ENCODE measurements at places on chromosomes 5 and 9. TPM values are rescaled to one million over a fixed set of nuclear protein-coding genes. Genes with fewer than 3 reads are reported as not detected.

The SPATA6L gene
- total RNA-seq, result 5.8 TPM

The SECISBP2 gene
- total RNA-seq, result 105 TPM

The SOX30 gene
- 0.14 TPM for total RNA-seq

The CERCAM gene
- 1.7 TPM for total RNA-seq

The TRAF1 gene
- total RNA-seq, result 125 TPM

The HOMER1 gene
- 5.4 TPM for total RNA-seq

The SNCAIP gene
- not detected for total RNA-seq

The ZNF454 gene
- total RNA-seq, result 0.33 TPM

The PPP3R2 gene
- not detected for total RNA-seq

The SHOC1 gene
- not detected for total RNA-seq

The C5orf52 gene
- total RNA-seq, result not detected

The FAXDC2 gene
- total RNA-seq, result 0.22 TPM

The ERAP2 gene
- total RNA-seq, result 98.6 TPM

The MOB3B gene
- 0.93 TPM for total RNA-seq

The AJM1 gene
- 1.3 TPM for total RNA-seq

The SPINK7 gene
- not detected for total RNA-seq

The PCDHGC4 gene
- not detected for total RNA-seq

The ERCC8 gene
- 7.6 TPM for total RNA-seq

The IARS1 gene
- total RNA-seq, result 150 TPM

The DBH gene
- not detected for total RNA-seq

The SHC3 gene
- total RNA-seq, result 0.11 TPM

The SV2C gene
- total RNA-seq, result not detected

The WHRN gene
- 4.2 TPM for total RNA-seq

The TMEM252 gene
- total RNA-seq, result not detected

The CNTNAP3B gene
- not detected for total RNA-seq

The PCDHB4 gene
- not detected for total RNA-seq

The CTXN3 gene
- not detected for total RNA-seq

The SLC6A7 gene
- not detected for total RNA-seq

The TRIM32 gene
- total RNA-seq, result 14.1 TPM

The UBLCP1 gene
- 39.6 TPM for total RNA-seq

The FYB1 gene
- 642 TPM for total RNA-seq

The PLAC8L1 gene
- 2.3 TPM for total RNA-seq

The NSA2 gene
- 204 TPM for total RNA-seq

The NR2F1 gene
- not detected for total RNA-seq

The HACD4 gene
- total RNA-seq, result 11.5 TPM

The PTPRD gene
- total RNA-seq, result not detected

The PITX1 gene
- total RNA-seq, result not detected

The COL5A1 gene
- total RNA-seq, result not detected

The TICAM2 gene
- total RNA-seq, result not detected

The FOXD4L5 gene
- total RNA-seq, result 0.63 TPM

The GDA gene
- total RNA-seq, result not detected

The CRAT gene
- total RNA-seq, result 11.3 TPM

The GDNF gene
- total RNA-seq, result not detected

The FCN1 gene
- 1.1 TPM for total RNA-seq

The GPR151 gene
- not detected for total RNA-seq

The GRXCR2 gene
- total RNA-seq, result not detected

The C9 gene
- not detected for total RNA-seq

The KIF12 gene
- total RNA-seq, result not detected

The INSYN2B gene
- not detected for total RNA-seq

Measured in naive thymus-derived CD8-positive, alpha-beta T cell (primary cell).